ENCODE measurements at places on chromosomes 2 and 18. TPM values are rescaled to one million over a fixed set of nuclear protein-coding genes. Genes with fewer than 3 reads are reported as not detected.

DNA sequence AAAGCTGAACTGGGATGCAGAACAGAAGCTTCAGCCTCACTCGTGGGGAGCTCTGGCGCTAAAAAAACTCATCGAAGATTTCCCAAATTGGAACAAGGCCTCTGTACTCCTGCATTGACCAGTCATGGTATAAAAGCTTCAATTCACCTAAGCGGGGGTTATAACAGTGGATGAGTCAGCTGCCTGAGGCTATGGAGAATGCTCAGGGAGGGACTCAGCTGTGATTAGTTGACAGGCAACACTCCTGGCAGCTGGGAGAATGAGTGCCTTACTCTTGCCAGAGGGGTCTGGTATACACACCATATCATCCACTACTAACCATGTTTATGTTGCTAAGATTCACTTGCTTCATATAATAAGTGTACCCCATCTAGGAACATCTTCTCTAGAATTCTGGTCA, 350.6 kb upstream of the VRK2 start:
- DNase-seq, result peak; percentile 59

The ELOA2 gene
- not detected for total RNA-seq

GRCh38 chr2:42872721-42873120, 80.3 kb upstream of the HAAO start:
- DNase-seq, result no peak

The SMARCAL1 gene
- total RNA-seq, result 7.3 TPM

GRCh38 chr2:74831693-74832530, 2.0 kb upstream of the HK2 start:
- peak; percentile 48 for DNase-seq

DNA sequence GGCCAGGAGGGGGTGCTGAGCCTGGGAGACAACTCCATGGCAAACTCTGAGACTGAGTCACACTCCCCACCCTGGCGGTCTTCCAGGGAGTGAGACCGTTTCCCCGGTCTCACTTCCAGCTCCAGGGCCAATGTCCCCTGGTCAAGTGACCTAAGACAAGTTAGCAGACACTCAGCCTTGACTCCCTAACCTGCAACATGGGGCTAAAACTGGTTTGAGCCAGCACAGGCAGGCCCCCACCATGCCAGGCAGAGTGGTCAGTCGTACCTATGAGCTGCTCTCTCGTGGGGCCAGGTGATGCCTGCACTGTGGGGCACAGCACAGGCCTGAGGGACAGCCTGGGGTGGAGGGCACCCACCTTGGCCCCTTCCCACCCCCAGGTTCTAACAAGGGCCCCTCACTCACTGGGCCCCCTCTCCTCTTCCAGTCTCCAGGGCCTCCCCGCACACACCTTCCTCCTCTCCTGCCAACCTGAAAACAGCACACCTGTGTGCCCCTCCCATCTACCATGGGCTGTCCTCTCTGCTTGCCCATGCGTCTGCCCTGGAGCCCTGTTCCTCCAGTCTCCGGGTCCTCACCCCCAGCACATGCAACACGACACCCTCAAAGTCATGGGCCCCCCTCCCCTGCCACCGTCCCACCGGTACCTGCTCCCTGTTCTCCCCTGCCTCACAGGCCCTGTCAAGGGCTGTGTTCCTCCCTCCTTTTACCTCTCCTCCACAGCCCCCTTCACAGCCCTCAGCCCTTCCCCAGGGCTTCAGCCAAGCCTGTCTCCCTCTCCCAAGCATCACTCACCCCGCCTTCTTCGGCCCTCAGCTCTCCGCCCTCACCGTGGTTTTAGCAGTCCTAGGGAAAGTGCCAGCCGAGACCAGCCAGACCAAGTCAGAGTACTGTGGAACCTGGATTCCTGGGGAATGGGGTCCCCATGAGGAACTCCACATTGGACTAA, 1.6 kb downstream of the GPR17 start:
- no peak for DNase-seq

GRCh38 chr2:9268301-9269080, 61.9 kb downstream of the ASAP2 start:
- no peak for DNase-seq

GRCh38 chr2:11160731-11161455, 5.6 kb downstream of the SLC66A3 start:
- no peak for DNase-seq

Data from SK-MEL-5 (cell line).